ENCODE measurements at places on chromosomes 2 and 18.

- DNase-seq = no peak
Measured at GRCh38 chr2:57703407-57703806, 343.2 kb upstream of the VRK2 start.

DNA sequence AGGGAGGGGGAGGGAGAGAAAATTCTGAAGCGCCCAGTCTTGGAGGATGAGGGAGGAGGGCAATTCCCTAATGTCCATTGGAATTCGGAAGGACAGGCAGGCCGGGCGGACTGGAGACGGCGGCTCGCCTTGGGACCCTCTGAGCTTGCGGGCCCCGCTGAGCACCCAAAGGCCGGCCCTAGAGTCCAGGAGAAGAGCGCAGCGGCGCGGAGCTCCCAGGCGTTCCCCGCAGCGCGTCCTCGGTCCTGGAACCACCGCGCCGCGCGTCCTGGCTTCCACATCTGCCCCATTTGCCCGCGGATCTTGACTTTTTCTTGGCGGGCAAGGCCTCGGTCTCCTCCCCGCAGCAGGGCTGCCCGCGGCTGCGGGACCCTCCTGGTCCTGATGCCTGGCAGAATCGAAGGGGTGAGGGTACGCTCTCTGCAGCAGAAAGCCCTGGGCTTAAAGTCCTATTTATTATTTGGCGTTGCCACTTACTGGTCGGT, 675 bp upstream of the MLPH start:
- DNase-seq = no peak

- DNase-seq = no peak
Measured at GRCh38 chr2:45981384-45981930, 315.8 kb upstream of the EPAS1 start.

DNA sequence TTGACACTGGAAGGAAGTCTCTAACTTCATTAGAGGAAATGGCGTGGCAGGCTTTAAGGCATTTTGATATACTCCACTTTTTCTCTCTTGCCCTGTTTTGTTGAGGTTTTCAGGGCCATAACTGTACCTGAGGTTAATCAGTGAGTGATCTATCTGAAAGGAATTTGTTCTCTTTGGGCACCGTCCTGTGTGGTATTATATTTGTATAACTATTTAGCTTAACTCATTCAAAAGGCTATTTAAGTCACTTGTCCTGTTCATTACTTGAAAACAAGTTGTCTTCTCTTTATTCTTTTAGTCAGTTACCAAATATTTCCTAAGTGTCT, 180.4 kb downstream of the NEDD4L start:
- DNase-seq = no peak

DNA sequence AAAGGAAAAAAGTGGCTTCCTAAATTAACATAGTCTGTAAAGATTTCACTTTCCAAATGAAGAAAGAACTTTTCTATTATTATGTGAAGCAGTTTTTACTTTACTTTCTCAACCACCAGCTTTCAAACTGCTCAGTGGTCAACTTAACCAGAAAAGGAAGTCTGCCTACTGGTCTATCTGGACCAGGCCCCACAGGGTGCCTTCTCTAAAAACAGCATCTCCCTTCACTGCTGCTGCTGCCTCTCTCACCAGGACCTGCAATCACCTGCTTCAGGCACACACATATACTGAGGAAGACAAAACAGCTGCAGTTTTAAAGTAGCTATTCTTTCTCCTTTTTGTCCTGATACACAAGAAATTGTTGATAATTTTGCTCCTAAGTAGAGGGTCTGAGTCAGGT, 221.3 kb upstream of the DCC start:
- DNase-seq = no peak

GRCh38 chr18:52236131-52236530, 103.9 kb upstream of the DCC start:
- DNase-seq = no peak

DNA sequence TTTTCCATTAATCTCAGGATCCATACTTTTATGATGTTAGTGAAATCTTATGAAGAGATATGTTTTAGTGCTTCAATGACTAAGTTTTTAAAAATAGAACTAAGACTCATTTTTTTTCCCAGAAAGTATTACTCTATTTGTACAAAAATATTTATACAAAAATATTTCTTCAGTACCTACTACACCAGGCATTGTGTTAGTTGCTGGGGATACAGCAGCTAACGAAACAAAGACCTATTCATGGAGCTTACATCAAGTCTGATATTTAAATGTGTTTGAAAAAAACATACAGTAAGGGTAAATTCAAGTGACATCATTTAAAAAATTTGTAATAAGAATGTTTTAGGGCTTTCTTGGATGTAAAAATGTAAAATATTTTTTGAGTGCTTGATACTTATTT, 11.6 kb downstream of the VAPA start:
- no peak for DNase-seq

GRCh38 chr2:200590090-200590489, 4.3 kb downstream of the AOX1 start:
- DNase-seq = no peak

GRCh38 chr2:139457873-139458272, 677.7 kb upstream of the NXPH2 start:
- DNase-seq = no peak

DNA sequence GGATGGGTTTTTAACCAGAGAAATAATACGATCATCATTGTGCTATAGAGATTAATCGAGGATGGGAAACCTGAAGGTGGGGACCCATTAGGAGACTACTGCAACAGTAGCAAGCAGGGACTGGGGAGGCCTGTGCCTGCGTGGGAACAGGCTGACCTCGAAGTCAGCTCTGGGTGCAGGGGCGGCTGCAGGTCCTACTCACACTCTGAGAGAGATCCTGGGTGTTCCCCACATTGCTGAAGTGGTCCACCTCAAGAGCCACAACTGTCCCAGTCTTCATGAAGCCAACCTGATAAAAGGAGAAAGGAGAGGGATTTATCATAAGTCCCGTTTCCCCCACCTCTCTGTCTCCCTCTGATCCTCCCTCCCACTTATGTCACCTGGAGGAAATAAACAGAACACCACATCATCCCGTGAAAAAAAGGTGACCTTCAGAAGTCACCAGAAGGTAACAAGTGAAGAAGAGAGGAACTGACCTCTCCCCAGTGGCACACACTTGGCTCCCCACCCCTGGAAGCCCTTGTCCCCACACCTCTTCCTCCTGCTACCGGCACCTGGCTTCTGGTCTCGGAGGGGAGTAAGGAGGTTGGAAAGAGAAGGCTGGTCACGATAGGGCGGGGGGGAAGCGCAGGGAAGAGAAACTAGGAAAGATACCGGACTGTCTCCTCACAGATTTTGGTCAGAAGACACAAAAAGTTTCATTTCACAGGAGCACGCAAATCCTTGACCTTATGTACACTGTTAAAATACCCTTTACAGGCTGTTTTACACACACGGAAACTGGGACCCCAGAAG, 50.4 kb downstream of the XDH start:
- no peak for DNase-seq

Data from activated gamma-delta T cell (primary cell).